ENCODE measurements at places on chromosomes 12 and 14.

DNA sequence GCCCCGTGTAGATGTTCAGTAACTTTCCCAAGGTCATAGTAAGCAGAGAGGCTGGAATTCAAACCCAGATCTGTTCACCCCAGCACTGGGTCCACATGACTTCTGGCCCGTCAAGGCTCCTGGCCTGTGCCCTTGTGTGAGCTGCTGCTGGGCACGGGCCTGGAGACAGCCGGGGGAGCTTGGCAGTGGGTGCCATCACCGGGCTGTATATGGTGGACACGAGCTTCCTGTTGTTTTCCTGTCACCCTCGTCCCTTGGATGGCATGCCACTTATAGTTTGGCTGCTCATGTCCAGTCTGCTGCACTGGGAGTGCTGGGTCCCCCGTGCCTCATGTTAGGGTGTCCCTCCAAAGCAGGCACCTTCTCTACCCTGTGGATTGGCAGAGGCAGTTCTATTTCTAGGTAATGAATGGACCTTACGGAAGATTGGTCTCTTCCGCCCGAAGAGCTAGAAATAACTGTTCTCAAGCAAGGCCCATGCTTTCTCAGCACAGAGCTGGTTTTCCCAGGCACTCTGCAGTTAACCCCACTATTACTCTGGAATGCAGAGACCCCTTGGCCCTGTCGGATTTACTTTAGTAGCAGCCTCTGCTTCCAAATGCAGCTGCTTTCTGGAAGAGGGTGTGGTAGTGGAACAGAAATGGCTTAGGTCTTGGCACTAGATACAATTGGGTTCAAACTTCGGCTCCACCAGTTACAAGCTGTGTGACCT lies 44.3 kb downstream of the ELK3 start:
- DNase-seq, result no peak

DNA sequence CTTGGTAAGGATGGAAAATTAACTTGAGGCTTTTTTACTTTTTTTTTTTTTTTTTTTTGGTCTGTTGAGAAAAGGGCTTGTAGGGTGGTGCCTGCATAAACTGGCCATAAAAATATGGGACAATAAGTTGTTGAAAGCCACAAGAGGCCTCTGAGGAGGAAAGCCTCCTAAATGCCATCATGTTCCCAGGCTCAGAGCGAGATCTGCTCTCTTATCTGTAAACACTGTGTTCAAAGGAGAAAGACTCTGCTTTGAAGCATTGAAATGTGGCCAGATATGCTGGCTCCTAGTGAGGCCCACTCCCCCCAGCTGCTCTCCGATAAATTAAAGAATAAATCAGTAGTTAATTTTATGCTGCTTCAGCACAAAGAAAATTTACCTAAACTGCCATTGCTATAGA lies 504.9 kb downstream of the DIO2 start:
- DNase-seq, result no peak

- no peak for DNase-seq
Measured at GRCh38 chr14:37406095-37406494, 189.0 kb downstream of the FOXA1 start.

- peak; percentile 91 for DNase-seq
Measured at GRCh38 chr14:72643317-72643801, 250.5 kb downstream of the DPF3 start.

DNA sequence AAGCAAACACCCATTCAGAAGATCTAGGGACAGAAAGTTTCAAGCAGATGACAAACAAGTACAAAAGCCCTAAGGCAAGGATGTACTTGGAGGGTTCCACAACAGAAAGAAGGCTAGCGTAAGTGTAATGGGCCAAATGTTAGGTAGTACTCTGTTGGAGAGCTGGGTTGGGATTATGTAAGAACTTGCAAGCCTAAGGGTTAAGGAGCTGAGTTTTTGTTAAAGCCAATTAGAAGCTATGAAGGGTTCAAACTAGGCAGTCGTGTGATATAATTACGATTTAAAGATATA lies 41.4 kb downstream of the HECTD1 start:
- no peak for DNase-seq

DNA sequence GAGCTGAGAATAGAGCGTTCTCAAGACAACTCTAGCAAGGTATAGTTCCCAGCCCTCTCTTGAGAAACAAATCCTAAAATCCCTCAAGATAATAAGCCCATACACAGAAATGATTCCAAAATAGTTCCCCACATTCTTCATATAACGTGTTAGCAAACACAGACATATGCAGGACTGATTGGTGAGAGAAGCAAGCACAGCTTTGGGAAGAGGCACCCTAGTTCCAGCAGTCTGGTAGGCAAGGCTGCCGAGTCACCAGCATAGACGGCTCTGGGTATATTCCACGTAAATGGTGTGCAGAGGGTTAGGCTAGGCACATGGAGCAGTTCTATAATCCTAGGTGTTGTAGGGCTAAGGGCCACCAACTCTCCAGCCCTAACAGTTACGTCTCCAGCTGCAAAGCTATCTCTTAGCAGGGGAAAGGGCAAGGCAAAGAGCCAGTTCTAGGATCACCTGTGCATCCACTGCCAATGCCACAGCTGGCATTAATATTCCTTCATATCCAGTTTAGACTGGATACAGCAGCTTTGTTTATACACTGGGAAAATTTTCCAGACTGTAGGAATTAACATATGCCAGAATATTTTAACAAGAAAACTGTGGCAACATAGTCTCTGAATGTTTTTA lies 52.9 kb downstream of the SH2B3 start:
- no peak for DNase-seq

DNA sequence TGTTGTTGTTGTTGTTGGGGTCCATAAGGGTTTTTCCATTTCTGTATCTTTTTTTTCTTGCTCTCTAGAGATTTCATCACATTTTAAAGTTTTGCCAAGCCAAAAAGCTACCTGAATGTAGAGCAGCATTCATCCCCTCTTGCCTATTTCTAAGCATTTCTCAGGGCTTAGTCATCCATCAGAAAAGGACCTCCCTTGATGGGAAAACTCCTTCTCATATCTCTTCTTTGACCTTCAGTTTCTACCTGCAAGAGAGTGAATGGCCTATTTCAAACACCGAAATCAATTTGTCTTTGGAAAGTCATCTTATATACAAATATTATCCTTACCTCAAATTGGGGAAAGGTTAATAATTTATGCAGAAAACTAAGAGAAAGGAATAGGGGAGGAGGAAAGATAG lies 4.5 kb downstream of the MYBPC1 start:
- DNase-seq, result no peak

- no peak for DNase-seq
Measured at GRCh38 chr14:30569216-30569902, 10.4 kb downstream of the G2E3 start.

GRCh38 chr12:106908561-106908960 lies 47.1 kb upstream of the TMEM263 start:
- DNase-seq, result no peak

- DNase-seq, result no peak
Measured at GRCh38 chr14:67582061-67582460, 18.0 kb downstream of the PIGH start.

- DNase-seq, result no peak
Measured at GRCh38 chr12:70448371-70448770, 82.3 kb downstream of the KCNMB4 start.

DNA sequence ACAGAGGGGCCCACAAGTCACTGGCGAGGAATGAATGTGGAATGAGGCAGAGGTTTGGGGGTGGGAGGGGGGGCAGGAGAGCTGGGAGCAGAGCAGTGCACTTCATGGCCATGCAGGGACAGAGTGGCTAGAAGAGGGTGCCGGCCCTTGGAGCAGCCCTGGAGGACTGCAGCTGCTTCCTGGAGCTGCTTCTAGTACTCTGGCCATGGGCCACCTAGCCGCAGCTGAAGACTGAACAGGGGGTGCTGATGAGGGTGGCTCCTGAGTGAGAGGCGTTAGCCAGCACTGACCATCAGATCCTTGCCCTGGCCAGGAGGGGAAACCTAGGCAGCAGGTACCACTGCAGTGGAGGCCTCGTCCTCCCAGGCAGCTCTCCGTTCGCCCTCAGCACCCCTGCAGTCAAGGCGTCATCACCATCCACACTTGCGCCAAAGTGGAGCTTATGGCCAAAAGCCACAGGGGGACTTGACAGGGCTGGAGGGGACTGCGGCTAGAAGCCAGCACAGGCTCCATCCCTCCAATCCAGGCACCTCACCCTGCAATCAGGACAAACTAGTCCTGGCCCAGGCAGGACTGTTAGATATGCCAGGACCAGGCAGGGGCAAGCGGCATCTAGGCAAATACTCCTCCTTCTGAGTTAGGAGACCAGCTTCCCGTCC lies 16.4 kb downstream of the OTUB2 start:
- no peak for DNase-seq

DNA sequence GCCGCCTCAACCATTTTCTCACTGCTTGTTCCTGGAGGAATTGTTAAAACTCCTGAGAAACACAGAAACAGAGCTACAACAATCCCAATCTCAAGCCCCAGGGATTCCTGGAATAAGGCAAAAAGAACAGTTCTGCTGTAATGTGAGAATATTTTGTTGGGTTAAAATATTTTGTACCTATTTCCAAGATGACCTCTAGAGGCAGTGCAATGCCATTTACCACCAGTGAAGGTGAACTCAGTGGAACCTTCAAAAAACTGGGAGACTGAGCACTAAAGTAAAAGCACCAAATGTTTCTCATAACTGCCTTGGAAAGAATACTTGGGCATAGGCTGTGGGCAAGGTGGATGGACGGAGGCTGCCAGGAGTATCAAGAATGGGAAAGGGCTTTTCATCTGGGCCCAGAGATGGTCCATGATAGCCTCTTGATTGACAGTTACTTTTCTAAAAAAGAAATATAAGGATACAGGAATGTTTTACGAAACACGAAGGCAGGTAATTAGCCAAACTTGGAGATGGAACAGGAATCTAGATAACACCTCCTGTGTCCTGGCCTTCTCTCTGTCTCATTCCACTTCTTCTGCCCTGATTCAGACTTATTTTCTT lies 334.0 kb upstream of the FLRT2 start:
- no peak for DNase-seq
